ENCODE measurements at places on chromosomes 1 and 21.
A peak's percentile ranks its signal among the peaks of the same experiment; 100 is the strongest.

GRCh38 chr1:97783751-97784150, 137.1 kb downstream of the DPYD start:
- no peak for DNase-seq

- no peak for DNase-seq
These were observed 929 bp upstream of the FOXJ3 start for GRCh38 chr1:42335809-42336518.

GRCh38 chr21:35508139-35508888, 459.2 kb upstream of the RUNX1 start:
- no peak for DNase-seq

DNA sequence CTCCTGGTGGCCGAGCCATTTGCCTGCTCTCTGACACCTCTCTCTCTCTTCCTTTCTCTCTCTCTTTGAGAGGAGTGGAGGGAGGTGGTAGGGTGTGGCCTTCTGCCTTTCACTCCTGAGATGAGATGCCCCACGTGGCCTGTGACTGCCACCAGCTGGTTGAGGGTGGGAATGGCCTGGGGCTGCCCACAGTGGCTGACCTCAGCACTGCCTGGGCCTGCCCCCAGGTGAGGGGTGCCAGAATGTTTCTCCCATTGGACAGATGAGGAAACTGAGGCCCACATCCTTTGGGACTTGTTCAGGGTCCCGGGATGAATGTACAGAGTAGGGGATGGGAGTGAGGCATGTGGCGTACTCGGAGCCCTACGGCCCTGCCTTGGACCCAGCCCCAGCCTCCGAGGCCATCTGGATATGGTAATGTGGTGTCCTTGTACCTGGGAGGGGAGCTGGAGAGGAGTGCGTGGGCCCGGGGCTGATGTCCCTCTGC, 12.7 kb upstream of the C1orf167 start:
- peak; percentile 2 for DNase-seq

DNA sequence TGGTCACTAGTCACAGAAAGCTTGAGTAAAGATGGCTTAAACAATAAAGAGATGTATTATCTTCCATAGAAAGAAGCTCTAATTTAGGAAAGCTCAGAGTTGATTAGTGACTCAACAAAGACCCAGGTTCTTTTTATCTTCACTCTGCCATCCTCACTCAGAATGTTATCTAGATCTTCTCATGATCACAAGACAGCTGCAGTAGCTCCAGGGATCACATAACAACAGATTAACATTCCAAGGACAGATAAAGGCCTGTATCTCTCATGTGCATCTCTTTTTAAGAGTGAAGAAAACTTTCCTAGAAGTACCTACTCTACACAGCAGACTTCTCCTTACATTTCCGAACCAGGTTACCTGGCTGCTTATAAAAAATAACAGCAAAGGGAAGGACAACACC, 368.7 kb upstream of the PROX1 start:
- DNase-seq, result no peak

DNA sequence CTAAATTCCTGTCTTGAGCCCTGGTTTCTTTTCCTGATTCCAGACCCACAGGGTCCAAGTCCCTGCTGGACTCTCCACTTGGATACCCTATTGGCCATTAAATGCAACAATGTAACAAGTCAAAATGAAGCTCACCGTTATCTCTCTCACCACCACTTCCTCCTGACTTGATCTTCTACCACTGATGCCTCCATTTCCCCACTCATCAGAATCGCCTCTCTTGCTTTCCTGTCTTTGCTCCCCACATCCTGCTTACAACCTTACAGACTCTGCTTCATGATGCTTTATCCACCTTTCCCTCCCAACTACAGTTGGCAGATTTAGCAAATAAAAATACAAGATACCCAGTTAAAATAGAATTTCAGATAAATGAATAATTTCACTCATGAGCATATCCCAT, 343.8 kb downstream of the KCNH1 start:
- DNase-seq, result no peak

GRCh38 chr1:202856014-202856413, 32.9 kb downstream of the RABIF start:
- no peak for DNase-seq

DNA sequence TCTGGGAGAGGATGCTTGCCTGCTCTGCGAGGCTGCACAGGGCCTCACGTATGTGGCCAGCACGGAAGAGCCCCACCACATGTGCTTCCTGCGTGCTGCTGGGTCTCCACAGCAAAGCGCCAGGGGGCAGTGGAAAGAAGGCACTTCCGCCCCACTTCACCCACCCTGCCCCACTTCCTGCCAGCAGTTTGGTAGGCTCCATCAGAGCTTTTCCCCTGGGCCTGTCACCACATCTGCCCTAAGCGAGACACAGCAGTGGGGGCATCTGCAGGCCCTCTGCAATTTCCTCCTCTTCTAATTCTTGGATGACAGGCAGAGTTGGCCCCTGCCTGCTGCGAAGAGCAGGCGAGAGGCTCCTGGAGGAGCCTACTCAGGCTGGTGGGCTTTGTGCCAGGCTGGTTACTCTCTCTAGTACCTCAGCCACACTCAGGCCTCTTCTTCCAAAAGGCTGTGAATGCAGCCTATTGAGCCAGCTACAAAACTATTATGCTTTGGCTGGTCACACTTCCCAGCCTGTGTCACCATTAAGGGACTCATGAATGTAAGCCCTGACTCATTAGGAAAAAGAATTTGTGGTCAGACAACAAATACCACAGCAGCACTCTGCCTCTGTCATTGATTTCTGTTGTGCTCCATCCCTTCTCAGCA, 25.0 kb downstream of the CD244 start:
- DNase-seq, result no peak

GRCh38 chr1:42783092-42783491, 1.7 kb upstream of the TMEM269 start:
- DNase-seq, result no peak

DNA sequence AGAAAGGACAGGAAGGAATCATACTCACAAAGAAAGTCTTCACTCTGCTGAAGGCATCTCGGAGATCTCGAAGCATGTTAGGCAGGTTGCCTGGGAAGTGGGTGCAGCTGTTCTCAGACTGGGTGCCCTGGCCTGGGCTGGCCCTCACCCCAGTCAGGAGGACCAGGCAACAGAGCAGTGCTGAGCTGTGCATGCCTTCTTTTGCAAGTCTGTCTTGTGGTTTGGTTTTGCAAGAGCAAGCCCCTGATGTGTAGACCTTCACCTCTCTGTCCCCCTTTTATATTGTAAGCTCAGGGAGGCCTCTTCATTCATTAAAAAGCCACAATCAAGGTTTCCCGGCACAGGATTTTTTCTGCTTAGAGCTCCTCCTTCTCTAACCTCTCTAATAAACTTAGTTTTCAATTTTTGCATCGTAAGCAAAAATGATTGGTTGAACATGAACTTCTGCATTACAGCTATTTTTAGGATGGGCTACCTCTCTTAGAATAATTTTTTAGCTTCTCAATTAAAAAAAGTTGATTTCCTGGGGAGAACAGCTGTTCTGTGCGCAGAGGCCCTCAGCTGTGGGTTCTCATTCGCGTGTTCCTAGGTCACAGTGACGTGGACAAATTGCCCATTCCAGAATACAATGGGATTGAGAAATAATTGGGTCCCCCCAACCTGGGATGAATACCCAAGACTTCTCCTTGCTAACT, at the start of gene IL10:
Gene IL10 (minus strand): TSS at position 252 of the 695 bp plus-strand sequence. CDS start 59 bp downstream, at position 193.
- DNase-seq, result no peak

GRCh38 chr1:40038697-40039096, 1.8 kb upstream of the CAP1 start:
- no peak for DNase-seq
